CD4-positive, alpha-beta memory T cell (primary cell): ENCODE measurements at places on chromosomes 6 and 20. TPM values are rescaled to one million over a fixed set of nuclear protein-coding genes. Genes with fewer than 3 reads are reported as not detected.
A peak's percentile ranks its signal among the peaks of the same experiment; 100 is the strongest.

The CAGE1 gene
- polyA plus RNA-seq: 0.05 TPM

The PTCRA gene
- not detected for polyA plus RNA-seq

The SRMS gene
- polyA plus RNA-seq: not detected

The VSX1 gene
- polyA plus RNA-seq: not detected

The UNC93A gene
- polyA plus RNA-seq: not detected

The CEP162 gene
- 0.60 TPM for polyA plus RNA-seq

The PHACTR1 gene
- 0.40 TPM for polyA plus RNA-seq

- DNase-seq: peak; percentile 84
Measured at GRCh38 chr6:158819213-158819976, at the start of gene EZR. TSS of gene EZR (minus strand) at chr6:158819368. CDS start at chr6:158818093, 1,275 bp downstream.

- no peak for DNase-seq
Measured at GRCh38 chr20:50220894-50221365, 30.3 kb downstream of the CEBPB start.

DNA sequence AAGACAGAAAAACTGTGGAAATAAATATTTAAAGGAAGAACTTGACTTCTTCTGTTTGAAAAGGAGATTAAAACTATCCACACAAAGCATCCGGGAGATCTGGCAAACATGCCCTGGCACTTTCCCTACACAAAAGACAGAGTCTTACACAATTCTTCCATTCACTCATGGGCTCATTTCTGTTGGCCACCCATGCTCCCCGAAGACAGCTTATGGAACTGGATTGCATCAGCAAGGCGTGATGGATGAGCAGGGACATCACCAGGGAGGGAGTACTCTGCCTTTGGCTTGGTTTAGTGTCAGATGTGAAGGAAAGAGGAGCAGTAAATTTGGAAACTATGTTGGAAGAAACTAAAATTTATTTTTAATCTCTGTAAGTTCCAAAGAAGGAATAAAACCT lies 379.3 kb downstream of the CD109 start:
- DNase-seq: no peak

DNA sequence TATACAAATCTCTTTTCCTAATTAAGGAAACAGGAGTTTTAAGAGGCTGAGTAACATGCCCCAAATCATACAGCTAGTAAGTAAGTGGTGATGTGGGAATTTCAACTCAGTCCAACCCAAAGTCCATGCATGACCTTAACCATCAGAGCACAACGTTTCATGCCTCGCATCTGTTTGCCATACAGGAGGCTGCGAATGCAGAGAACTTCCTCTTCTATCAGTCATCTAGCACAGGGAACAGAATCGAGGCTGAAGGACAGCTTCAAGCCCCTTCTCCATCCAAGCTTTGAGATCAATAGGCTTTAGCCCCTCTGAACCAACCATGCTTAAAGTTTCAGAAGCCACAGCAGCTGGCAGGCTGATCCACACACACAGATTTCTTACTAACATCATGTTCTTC lies 113.2 kb downstream of the MAFB start:
- DNase-seq: no peak

DNA sequence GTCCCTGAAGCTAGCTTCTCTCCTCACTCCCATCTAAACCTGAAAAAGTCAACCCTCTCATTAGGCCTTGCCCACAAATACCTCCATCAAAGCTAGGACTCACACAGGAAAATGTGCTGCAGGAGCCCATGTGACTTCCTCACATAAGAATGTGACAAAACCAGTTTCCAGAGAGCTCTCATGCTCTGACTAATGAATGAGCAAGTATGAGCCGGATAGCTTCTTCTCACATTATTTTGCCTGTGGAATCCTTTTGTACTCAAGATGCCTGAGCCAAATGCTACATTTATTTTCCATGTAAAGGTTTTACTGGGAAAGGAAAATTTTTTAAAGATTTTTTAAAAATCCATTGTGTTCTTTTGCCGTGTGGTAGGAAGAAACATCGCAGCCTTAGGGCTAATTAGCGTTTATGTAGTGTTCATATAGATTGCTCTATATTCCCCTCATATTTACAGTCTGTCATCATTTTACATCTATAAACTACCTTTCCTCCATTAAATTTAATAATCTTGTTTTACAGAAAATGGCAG lies 68.6 kb upstream of the CCN6 start:
- DNase-seq: peak; percentile 43

DNA sequence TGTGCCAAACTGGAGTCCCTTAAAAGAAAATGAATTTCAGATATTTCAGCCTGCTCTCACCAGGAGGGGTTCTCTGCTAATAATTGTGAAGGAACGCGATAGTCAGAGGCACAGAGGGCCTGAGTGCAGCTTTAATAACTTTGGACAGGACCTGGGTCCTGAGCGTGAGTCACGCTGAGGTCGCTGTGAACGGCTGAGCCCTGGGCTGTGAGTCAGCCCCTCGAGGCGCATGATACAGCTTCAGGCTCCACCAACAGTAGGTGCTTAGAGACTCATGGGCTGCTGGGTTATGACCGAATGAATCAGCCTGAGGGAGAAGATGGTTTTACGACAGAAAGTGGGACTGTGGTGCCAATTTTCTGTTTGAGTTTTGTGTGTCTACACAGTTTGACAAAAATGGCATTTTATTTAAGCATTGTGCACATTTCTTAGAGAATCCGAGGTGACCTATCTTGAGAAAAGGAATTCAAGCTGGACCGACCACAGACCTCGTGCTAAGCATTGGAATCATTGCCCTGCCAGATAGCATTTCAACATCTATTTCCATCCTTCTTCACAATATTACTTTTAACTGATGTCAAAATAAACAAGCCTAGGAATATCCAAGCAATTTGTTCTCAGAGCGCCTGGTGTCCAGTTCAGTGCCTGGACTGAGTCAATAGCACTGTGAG lies 183.0 kb downstream of the THBS2 start:
- DNase-seq: no peak

DNA sequence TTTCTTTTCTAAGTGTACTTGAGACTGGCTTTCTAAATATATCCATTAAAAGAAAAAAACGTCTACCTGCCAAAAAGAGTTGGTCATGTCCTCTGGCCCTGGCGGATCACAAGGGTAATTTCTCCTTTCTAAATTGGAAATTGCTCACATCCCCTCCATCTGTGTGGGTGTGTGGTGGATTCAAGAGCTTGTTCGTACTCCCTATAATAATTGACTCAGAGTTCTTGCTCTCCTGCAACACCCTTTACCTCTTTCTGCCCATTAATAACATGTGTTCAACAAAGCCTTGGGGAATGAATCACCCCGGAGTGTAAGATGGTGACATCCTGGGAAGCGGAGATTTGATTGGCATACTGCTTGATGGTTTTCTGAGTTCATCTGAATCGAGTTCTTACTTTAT lies 263.8 kb downstream of the ALDH8A1 start:
- no peak for DNase-seq

DNA sequence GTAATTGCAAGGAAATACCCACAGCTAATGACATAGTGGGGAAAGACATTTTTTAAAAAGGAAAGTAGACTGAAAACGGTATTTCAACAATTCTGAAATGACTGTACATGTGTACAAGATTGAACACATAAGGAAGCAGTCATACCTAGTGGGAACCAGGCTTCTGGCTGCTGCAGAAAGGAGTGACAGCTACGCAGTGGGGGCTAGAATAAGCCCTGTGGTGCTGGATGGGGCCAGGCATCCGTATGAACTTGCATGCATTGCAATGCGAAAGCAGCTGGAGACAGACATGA lies 54.9 kb upstream of the GPR31 start:
- no peak for DNase-seq

GRCh38 chr6:9521152-9521530 lies 893.7 kb downstream of the TFAP2A start:
- DNase-seq: no peak

- no peak for DNase-seq
Measured at GRCh38 chr20:5080384-5080877, 39.3 kb downstream of the PCNA start.

DNA sequence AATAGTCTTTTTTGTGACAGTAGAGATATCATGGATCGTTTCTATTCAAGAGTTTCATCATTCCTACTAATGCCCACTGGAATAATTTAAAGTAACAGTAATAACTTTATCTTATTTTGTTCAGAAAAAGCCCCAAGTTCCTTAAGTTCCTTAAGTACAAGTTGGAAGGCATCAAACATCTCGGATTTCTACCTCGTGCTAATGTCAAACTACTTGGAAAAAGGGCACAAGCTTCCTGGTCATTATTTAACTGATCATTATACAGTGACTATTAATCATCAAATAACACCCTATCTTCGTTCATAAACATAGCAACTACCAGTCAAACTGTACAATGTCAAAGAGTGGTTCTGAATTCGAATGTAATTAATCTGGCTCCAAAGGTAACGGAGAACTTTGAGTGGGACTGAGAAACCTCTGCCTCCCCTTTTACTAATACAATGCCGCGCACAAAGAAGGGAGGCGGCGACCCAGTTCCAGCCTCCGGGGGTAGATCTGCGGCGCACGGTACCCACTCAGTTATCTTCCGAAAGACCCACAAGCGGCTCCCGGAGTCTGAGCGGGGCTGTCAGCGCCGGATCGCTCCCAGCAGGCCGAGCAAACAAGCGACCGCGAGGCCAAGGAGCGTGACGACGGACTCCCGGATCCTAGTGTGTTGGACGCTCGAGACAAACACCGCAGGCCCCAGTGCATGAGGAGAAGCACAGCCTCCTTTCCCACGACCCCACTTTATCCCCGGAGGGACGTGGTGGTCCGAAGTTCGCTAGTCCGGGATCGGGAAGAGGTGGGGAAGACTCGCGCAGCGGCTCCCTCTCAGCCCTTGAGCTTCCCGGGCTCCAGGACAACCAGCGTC lies 716 bp downstream of the SHPRH start:
- no peak for DNase-seq

DNA sequence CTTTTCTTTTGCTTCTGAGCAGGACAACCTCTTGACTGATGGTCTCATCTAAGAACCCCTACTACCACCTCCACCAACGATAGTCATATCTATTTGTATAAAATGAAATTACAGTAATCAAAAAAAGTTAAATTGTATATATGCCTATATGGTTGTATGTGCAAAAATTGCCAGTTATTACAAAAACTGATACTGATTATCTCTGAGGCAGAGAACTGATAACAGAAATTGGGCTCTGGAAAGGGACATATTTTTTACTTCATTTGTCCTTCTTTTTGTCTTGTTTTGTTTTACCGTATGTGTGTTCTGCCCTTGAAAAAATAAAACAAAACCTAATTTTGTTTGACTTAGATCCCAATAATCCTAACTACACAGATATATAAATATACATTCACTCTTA lies 574.4 kb upstream of the NOX3 start:
- no peak for DNase-seq

DNA sequence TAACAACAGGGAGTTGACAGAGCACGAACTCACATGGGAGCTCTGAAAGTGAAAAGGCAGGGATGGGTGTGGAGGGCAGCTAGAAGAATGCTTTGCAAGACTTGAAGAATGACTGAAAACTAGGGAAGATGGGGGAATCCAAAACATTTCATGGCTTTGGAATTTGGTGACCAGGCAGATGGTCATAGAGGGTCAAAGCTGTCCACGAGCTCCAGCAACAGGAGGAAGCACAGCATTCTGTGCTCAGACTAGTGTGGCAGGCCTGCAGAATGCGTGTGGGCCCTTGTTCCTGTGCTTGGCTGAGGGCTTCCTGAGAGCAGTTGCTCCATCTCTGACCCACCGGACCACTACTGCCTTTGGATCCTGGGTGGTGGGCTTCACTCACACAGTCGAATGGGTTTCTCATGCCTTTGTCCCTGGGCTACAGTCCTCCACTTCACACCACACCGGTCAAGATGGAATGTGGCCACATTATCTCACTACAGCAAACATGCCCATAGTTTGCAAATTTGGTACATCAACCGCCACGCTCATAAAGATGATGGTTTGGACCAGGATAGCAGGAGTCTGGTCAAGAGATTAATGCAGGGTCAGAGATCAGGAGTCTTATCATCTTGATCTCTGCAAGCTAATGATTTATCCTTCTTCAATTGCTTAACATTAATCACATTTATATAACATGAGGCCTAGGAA lies 100.7 kb downstream of the SGK1 start:
- no peak for DNase-seq

- peak; percentile 48 for DNase-seq
Measured at GRCh38 chr6:16514249-16514648, 247.0 kb downstream of the ATXN1 start.

GRCh38 chr20:51365670-51366069 lies 176.8 kb downstream of the NFATC2 start:
- DNase-seq: no peak

GRCh38 chr6:7621761-7622160 lies 31.8 kb downstream of the SNRNP48 start:
- DNase-seq: no peak

GRCh38 chr6:11654876-11655275 lies 117.3 kb downstream of the TMEM170B start:
- DNase-seq: no peak

DNA sequence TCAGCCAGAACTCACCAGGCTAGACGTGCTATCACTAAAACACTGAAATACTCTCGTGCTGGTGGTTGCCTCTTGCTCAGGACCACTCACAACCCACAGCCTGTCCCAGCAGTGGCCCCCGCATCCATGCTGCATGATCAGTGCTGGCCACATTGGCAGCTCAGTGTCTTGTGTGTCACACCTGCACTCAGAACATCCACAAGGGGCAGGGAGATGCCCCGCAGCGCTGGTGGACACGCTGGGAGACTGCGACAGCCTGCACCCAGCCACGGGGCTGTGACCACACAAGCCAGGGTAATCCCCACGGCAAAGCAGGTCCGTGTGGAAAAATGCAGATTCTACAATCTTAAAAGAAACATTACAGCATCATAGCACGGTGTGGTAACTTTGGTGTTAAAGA lies 23.9 kb upstream of the APMAP start:
- DNase-seq: no peak

- DNase-seq: no peak
Measured at GRCh38 chr20:57071954-57072583, 194.4 kb downstream of the BMP7 start.

DNA sequence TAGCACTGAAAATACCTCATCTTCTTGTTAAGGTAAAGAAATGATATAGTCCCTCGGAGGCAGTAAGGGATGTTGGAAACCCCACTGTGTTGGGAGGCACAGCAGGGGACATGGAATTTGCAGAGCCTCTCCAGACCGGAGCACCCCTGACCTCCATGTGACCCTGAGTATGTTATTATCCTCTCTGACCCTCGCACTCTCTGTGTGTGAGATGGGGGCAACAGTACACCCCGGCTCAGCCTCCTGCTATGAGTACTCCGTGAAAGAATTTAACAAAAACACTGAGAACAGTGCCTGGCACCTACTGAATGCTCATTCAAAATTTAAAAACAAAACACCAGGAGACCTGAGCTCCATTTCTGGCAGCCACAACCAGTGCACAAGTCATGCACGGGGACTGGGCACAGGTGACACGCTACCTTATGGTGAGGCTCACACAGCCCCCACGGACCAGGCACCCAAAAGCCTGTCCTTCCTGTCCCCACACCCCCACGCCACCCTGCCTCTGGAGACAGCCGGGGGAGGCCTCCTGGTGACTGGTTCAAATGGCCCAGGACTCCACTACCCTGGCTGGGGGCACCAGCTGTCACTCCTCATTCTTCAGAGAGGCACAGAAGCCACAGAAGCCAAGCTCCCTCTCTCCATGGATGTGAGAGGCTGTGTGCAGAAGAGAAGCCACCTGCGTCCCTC lies 6.1 kb downstream of the NINL start:
- no peak for DNase-seq

- DNase-seq: no peak
Measured at GRCh38 chr20:48607544-48607865, 220.3 kb downstream of the PREX1 start.
